ENCODE measurements at places on chromosomes 1 and 21.

- DNase-seq = no peak
These were observed 390 bp upstream of the PCSK9 start for GRCh38 chr1:55038974-55039341.

GRCh38 chr1:25028587-25028906 is 98.5 kb upstream of the RUNX3 start:
- no peak for DNase-seq

- DNase-seq = no peak
These were observed 127.5 kb downstream of the RHOU start for GRCh38 chr1:228862542-228863505.

GRCh38 chr1:168410464-168410863 is 129.8 kb downstream of the TBX19 start:
- DNase-seq = no peak

GRCh38 chr1:31647106-31647505 is 2.4 kb upstream of the PEF1 start:
- no peak for DNase-seq

- DNase-seq = no peak
These were observed 109.6 kb downstream of the ZBTB18 start for GRCh38 chr1:244160455-244161235.

DNA sequence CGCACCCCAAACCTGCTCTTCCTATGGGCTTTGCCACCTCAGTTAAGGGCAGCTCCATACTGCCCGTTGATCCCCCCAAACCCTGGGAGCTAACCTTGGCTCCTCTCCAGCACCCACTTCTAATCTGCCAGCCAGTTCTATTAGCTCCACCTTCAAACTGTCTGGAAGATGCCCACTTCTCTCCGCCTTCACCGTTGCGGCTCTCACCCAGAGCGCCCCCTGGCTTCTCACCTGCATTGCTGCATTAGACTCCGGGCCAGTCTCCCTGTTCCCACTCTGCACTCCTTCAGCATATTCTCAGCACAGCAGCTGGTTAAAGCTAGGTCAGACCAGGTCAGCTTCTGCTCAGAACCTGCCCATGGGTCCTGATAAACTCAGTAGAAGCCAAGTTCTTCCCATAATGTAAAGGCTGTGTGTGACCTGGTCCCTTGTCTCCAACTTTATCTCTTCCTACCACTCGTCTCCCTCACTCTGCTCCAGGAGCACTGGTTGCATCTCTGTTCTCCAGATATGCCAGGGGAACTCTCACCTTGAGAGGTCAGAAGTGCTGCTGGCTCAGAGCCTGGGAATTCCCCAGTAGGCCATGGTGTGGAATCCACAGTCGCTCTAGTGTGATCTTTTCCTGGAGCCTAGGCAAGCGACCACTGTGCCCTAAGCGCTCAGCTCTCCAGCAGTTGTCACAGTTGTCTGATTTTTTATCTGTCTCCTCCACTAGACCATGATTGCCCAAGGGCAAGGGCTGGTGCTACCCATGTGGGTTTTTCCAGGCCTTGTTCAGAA is 150.3 kb downstream of the HMGB4 start:
- DNase-seq = no peak

- no peak for DNase-seq
These were observed 7.3 kb downstream of the TMEM82 start for GRCh38 chr1:15749399-15750291.

DNA sequence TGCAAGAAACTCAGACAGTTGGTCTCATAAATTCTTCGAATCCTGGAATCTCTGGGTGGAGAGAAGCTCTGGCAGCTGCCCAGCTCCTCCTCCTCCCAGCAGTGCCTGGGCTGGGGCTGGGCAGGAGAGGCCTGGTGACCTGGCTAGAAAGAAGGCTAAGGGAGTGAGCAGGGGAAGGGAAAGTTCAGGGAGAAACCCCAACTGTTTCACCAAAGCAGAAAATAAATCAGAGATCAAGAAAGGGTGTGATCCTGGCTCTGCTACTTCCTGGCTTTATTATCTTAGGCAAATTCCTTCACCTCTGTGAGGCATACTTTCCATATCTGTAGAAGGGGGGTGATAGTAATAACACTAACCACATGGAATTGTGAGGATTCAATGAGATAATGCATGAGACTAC is 8.8 kb upstream of the COL16A1 start:
- no peak for DNase-seq

GRCh38 chr1:228488818-228489674 is 1.9 kb downstream of the RNF187 start:
- DNase-seq = no peak

DNA sequence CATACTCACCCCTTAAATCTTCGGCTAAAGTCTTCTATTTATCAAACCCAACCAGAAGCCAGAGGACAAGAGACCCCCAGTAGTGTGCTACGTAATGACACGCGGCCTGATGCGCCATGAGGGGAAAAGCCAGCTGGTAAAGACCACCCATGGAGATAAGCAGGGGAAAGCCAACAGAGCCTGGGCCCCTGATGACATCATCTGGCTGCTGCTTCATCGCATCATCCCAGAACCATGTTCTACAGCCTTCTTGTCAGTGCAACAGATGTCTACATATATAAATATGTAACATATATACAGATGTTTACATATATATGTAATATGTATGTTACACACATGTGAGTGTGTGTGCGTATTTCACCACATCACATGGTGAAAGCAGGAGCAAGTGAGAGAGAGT is 81.7 kb upstream of the VANGL1 start:
- no peak for DNase-seq

- no peak for DNase-seq
These were observed 130.6 kb downstream of the EDEM3 start for GRCh38 chr1:184624051-184624450.
